ENCODE measurements at places on chromosomes 4 and X. TPM values are rescaled to one million over a fixed set of nuclear protein-coding genes. Genes with fewer than 3 reads are reported as not detected.

DNA sequence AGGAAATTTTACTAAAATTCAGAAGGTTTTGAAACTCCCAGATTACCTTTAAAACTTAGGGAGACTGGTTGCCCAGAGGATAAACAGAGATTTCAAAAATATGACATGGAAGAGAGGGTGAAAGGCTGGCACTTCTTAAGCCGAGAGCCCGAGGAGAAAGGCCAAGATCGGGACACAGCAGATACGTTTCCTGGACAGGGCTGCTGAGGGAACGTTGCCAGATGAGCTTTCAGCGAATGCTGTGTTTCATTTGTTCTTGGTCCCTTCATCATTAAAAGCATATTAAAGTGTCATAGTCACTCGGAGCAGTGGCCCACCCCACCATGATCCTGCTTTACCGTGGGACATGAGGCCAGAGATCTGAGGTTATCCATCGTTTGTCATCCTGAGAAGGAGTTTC lies 37.9 kb upstream of the STOX2 start:
- DNase-seq, result no peak

NEUROG2 gene
- total RNA-seq, result not detected

AMMECR1 gene
- total RNA-seq, result 4.1 TPM

MFAP3L gene
- 2.5 TPM for total RNA-seq

DNA sequence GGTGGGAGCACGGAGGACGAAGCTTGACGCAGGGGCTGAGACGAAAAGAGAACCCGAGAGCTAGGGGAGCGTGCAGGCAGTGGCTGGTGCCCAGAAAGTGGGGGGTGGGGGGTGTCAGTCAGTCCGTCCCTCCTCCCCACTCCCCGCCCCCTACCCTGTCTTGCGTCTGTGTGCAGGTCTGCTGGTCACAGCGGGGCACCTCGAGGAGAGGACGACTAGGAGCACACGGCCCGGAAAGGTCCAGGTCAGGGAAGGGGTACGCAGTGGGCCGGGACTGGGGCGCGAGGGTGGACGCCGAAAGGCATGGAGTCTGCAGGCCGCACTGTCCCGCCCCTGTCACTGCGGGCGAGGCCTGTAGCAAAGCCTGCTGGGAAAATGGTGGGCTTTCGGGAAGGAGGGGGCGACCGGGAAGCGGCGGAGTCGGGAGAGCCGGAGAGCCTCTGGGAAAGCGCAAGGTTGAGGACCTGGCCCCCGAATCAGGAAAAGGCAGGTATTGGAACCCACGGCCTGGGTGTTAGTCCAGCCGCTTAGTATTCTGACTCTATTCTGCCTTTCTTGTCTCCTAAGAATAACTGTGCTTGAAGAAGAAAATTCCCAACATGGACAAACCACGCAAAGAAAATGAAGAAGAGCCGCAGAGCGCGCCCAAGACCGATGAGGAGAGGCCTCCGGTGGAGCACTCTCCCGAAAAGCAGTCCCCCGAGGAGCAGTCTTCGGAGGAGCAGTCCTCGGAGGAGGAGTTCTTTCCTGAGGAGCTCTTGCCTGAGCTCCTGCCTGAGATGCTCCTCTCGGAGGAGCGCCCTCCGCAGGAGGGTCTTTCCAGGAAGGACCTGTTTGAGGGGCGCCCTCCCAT lies 769 bp downstream of the TCEAL1 start:
- DNase-seq, result peak; percentile 67

DNA sequence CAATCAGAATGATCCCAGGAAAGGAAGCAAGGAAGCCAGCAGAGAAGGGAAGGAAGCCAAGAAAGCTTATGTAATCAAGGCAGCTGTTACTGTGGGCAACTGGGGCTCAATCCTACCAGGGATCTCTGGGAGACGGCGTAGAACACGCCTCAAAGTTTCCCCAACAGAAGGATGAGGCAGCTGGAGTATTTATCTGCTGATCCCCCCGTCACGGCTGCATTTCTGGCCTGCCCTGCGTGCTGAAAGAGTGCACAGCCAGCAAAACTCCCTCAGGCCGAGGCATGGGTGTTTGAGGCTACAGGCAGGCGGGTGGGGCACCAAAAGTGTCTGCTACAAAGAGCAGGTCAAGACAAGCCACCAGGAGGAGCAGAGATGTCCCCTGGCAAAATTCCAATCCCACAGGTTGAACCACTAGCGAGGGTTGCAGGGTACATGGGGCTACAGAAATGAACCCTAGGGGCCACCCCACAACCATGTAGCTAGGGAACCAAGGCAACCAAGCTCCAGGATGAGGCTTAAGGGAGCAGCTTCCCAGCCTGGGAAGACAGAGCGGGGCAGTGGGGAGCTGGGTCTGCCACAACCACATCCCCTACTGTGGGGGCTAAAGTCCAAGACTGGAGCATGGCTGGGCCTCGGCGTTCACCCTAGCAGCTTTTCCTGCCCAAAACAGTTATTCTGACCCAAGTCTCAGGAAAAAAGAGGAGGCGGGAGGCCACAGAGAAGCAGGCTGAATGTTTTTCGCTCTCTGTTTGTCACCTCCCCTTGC lies 113.4 kb downstream of the BCOR start:
- peak; percentile 45 for DNase-seq

- DNase-seq, result peak; percentile 64
These were observed at the start of gene FLNA for GRCh38 chrX:154374313-154375155. Gene FLNA (minus strand): TSS chrX:154374634. CDS start chrX:154371245, 3,389 bp downstream.

AFF2 gene
- total RNA-seq, result 0.63 TPM

FDCSP gene
- not detected for total RNA-seq

DNA sequence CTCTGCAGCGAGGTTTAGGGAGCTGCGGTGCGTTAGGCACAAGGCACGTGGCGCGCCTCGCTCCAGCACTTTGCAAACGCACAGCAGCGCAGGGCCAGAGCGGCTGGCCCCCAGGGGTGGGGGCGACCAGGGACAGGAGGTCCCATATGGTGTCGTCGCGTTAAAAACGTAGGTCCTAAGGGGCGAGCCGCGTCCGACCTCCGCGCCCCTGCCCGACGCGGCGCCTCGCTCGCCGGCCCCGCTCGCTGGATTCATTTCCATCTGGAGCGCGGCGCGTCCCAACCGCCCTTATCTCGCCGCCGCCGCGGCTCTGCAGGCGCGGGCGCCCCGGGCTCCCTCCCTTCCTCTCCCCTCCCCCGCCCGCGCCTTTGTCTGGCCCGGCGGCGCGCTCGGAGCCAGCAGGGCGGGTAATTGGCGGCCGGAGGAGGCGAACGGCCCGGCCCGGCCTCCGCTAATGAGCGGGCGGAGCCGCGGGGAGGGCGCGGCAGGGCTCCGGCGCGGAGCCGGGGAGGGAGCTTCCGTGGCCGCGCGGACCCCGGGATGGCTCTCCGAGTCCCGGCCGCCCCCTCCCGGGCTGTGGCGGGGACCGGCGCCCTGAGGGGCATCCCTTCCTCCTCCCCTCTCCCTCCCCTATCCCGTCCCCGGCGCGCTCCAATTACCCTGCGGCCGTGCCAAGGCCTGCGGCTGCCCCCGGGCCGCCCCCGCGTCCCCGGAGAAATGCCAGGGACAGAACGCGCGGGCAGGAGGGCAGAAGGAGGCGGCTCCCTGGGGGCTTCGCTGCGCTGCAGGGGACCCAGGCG lies 409.0 kb downstream of the BCOR start:
- DNase-seq, result peak; percentile 61

FATE1 gene
- total RNA-seq, result not detected

CHRDL1 gene
- 23.5 TPM for total RNA-seq

GRCh38 chr4:3530663-3531254 lies 1.5 kb downstream of the LRPAP1 start:
- no peak for DNase-seq

SSX2B gene
- total RNA-seq, result not detected

TLL1 gene
- 2.5 TPM for total RNA-seq

DNA sequence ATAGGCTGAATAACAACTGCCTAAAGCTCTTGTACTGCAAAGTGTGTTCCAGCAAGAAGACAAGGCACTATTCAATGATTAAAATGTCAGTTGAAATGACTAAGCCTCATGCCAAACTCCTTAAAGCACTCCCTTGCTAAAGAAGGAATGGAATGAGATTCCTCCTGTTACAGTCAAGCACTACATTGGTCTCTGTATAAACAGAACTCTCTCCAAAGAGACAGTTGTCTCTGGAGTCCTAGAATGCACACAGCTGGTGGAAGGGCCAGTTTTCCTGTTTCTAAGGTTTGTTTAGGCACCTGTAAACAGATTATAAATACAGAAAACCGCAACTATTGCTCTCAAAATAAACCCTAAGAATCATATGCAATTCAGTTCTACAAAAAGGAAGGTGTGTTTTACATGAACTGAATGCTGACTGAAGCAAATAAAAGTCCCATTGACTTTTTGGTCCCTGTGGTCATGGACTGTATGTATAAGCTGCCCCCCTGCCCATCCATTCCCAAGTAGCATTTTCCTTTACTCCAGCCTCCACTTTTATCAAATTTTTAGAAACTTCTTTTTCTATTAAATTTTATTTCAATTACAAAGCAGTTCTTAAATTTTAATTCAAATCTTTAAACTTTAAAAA lies 47.0 kb downstream of the FAT1 start:
- no peak for DNase-seq

- no peak for DNase-seq
These were observed 1142.9 kb upstream of the PABPC4L start for GRCh38 chr4:135344492-135344891.

HSD17B13 gene
- 0.76 TPM for total RNA-seq

GRCh38 chr4:44157611-44158277 lies 290.9 kb downstream of the KCTD8 start:
- DNase-seq, result no peak

- no peak for DNase-seq
These were observed 79.2 kb downstream of the USP9X start for GRCh38 chrX:41164449-41164848.

TRIM75 gene
- total RNA-seq, result not detected

GRCh38 chr4:3436048-3436797 lies 5.5 kb upstream of the HGFAC start:
- DNase-seq, result no peak

GRIA2 gene
- total RNA-seq, result 1.7 TPM

DNA sequence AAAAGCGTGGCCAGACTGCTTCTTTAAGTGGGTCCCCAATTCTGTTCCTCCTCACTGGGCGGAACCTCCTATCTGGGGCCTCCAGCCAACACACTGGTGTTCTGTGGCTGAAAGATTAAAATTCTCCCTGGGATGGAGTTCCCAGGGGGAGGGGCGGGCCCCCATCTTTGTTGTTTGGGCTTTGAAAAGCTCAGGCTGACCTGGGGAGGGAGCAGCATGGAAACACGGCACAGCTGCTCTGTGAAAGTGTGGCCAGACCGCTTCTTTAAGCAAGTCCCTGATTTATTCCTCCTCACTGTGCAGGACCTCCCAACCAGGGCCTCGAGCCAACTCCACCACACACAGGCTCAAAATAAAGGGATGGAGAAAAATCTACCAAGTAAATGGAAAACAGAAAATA lies 219.5 kb downstream of the TMEM47 start:
- DNase-seq, result peak; percentile 24

IL13RA1 gene
- 89.4 TPM for total RNA-seq

- no peak for DNase-seq
These were observed 68.6 kb downstream of the CAMK2D start for GRCh38 chr4:113692809-113693411.

DNA sequence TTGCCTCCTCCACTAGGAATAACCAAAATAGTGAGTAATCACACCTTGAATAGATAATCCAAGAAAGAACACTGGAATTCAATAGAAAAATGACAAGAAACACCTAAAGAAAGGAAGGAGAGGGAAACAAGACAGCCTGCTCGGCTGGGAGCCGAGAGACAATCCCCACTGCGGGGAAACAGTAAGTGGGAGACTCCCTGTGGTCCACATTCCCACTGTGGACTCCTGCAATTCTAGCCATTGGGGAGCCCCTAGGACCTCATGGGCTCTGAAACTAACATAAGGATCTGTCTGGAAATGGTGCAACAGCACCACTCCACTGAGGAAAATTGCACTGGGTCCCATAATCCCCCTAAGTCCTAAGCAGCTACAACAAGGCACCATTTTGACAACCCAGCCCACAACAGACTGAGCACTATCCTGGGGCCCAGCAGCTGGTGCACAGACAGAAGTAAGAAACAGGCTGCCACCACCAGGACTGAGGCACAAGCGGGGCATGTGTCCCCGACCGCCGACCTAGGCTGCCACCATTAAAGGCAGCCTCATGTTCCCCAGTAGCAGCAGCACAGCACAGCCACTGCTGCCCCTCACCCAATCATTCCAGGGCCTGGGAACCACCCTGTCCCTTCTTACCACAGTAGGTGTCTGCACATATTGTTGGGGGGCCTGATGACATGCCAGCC lies 14.2 kb downstream of the LRBA start:
- no peak for DNase-seq

- DNase-seq, result no peak
These were observed 125.4 kb downstream of the BCOR start for GRCh38 chrX:39972340-39972739.

GRCh38 chr4:72283357-72283756 lies 251.6 kb downstream of the NPFFR2 start:
- no peak for DNase-seq

DNA sequence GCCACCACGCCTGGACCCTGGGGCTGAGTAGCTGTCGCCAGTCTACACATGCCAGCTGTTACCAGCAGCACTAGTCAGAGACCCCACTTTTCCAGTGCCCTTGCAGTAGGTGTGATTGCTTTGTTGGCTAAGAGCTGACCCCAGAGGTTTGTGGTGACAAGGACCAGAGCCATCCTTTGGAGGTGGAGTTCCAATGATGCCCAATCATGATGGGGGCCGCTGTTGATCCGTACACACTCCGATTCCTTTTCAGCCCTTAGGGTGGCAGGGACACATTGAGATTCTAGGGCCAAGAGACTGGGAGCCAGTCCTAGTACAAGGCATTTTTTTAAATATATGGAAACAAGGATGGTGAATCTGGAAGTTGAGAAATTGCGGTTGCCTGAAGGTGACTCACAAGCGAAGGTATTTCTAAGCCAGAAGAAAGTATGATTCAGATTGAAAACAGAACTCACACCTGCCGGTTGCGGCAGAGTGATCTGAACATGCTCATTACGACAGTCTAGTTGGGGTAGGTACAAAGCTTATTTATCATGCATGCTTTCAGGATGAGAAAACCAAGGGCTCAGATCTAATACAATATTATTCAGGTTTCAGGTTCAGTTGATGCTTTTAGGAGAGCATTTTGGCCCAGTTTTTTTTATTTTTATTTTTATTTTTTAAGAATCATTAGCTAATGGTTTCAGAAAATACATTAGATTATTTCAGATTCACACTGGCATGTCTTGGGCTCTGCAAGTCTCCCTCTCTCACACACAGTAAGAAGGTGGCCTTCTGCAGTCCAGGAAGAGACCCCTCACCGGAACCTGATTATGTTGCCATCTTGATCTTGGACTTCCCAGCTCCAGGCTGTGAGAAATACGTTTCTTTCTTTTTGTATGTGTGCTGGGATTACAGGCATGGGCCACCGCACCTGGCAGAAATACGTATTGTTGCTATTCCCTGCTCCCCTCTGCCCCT lies 43.4 kb downstream of the SHROOM2 start:
- no peak for DNase-seq

DNA sequence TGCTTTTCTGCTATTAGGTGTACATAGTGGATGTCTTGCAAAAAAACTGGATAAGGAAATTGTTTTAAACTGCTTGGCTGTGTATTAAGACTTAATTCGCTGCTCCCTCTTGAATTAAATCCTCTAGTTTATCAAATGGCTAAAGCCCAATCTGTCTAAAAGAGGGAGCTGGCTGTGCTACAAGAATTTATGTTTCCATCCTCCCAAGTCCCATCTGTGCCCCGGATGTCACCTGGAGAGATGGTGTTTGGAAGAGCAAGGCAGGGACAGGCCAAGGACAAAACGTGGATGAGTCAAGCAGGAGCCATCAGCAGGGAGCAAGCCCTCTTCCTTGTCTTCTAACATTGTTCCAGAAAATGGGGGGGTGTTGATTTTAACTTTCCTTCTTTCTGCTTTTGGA lies 171.3 kb upstream of the LCORL start:
- no peak for DNase-seq

PRR27 gene
- not detected for total RNA-seq

- no peak for DNase-seq
These were observed 101.7 kb upstream of the FRG1 start for GRCh38 chr4:189838821-189839497.

TREX2 gene
- 0.55 TPM for total RNA-seq

GPM6B gene
- total RNA-seq, result 1.3 TPM
